ENCODE measurements at places on chromosomes 6 and 20.
A peak's percentile ranks its signal among the peaks of the same experiment; 100 is the strongest.

DNA sequence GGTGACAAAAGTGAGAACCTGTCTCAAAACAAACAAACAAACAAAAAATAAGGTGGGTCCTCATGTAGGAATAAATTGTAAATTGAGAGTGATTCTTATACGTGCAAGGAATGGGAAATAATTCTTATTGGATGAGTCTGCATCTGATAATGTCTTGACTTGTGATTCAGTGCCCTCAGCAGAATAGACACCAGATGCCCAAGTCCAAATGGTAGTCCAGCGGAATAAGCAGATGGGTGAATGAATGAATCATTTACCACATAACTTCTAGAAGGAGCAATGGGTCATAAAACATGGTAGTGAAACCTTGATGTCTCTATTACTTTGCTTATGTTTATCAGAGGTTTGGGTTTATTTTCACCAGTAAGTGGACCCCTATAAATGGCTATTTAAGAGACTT is 747.7 kb downstream of the PHF3 start:
- no peak for DNase-seq

DNA sequence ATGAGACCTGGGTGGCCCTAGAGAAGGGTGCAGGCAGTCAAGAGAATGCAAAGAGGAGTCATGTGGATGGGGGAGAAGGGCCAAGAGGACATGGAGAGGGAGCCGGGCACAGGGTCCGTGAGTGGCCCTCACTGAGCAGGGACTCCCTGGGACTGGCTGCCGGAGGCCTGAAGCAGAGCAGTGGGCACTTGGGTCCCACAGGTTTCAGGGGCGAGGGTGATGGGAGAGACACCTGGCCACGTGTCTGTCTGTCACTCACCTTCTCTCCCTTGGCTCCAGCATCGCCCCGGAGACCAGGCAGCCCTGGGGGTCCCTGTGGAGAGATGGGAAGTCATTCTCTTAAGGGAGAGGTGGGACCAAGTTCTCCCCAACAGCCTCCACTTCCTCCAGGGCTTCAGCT is 25.5 kb downstream of the COL11A2 start:
- no peak for DNase-seq

DNA sequence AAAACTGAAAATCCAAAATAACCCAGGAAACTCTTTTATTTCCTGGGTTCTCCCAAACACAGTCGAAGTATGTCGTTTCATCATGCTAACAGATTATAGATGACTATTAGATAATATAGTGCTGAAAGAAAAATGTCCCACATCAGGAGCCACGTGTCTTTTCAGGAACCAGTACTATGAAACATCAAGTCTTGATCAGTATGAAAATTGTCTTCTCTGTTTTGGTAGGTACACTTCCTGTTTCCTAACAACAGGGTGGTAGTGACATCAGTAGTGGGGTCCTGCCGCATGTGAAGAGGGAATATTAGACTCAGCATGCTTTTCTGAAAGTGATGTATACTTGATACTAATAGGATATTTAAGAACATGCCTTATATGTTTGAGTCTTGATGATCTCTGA is 136.7 kb downstream of the HIVEP1 start:
- DNase-seq, result no peak

- DNase-seq, result no peak
Measured at GRCh38 chr6:153001767-153002612, 519 bp downstream of the MTRF1L start.

DNA sequence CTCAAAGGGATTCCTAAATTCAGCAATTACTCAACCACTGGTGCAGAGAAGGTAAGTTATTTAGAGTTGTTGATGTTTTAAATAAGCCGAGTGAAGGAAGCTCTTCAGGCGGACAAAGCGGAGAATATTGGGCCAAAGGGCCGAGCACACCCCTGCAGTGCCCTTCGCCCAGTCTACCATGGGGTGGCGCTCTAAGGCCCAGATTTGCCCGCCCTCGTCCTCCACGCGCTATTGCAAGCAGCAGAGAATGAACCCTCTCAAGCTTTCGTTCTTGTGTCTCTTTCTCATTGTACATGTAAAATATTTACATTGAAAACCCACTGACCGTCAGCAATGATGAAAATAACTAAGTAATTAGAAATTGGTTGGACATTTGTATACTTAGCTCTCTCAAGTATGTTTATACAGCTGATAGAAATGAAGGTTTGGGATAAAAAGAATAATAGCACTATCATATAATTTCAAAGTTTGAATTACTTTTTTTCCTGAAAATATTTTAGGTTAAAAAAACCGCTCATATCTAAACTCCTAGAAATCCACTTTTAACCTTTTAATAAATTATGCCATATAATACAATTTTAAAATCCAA is 195.0 kb upstream of the CEP162 start:
- no peak for DNase-seq

DNA sequence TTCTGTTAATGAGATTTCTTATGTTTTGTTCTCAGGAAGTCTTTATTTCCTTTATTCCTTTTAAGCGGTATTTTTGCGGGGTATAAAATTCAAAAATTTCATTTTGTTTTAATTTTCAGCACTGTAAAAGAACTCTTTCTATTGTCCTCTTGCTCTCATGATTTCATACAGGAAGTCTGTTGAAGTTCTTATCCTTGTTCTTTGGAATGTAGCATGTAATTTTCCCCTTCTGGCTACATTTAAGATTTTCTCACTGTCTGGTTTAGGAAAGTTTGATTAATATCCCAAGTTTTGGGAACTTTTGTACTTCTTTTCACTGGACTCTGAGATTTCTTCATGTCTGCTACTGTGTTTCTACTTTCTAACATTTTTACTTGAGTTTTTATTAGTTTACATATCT is 581.4 kb upstream of the GJE1 start:
- DNase-seq, result no peak

GRCh38 chr6:111792241-111792640 is 81.0 kb downstream of the FYN start:
- DNase-seq, result no peak

- DNase-seq, result no peak
Measured at GRCh38 chr6:89986650-89987074, 92.4 kb downstream of the GJA10 start.

DNA sequence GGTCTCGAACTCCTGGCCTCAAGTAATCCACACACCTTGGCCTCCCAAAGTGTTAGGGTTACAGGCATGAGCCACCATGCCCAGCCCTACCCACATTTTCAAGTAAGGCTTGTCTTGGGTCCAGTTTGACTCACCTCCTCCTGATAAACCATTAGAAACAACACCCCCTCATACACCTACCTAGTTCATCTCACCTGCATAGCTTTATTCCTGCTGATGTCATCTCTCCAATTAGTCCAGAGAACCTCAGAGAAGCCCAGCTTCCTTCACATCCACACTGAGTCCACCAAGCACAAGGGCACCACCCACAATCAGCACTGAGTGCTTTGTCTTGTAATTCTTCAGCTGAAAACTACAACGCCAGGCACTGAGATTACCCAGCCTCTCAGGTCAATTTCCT is 35.3 kb downstream of the KIF16B start:
- DNase-seq, result no peak

DNA sequence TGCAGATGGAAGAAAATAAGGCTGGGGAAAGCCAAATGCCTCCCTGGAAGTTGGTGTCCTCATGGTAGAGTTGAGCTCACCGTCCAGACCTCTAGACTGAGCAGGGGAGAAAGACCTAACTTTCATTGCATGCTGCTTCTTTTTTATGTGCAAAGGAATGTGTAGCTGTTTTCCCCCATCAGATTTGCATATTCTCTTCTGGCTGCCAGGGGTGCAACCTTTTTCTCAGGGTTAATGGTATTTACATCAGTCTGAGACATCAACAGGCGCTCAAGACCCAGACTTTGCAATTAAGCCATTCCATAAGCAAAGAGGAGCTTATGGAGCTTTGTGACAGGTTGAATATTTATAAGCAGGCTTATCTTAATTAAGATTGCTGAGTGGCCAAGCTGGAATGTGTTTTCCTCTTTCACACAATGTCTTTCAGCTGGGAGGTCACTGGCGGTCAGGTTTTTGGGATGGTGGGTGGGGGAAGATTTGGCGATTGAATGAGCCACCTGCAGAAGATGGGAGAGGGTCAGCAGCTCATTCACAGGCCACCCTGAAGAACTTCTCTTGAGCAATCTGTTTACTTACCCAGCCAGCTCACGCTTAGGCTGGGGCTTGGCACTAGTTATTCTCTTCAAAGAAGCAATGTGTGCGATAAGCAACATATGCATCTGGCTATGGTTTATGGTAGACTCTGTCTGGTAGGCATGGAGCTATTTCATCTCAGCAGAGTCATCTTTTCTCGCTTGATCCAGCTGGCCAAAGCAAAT is 88.6 kb downstream of the SCP2D1 start:
- DNase-seq, result no peak

GRCh38 chr6:1849691-1850090 is 240.0 kb downstream of the FOXC1 start:
- DNase-seq, result no peak

- no peak for DNase-seq
Measured at GRCh38 chr20:11851646-11852045, 66.0 kb upstream of the BTBD3 start.

GRCh38 chr20:17680836-17681725 is 961 bp downstream of the RRBP1 start:
- no peak for DNase-seq

- DNase-seq, result peak; percentile 15
Measured at GRCh38 chr6:112243861-112244827, 10.2 kb downstream of the LAMA4 start.

DNA sequence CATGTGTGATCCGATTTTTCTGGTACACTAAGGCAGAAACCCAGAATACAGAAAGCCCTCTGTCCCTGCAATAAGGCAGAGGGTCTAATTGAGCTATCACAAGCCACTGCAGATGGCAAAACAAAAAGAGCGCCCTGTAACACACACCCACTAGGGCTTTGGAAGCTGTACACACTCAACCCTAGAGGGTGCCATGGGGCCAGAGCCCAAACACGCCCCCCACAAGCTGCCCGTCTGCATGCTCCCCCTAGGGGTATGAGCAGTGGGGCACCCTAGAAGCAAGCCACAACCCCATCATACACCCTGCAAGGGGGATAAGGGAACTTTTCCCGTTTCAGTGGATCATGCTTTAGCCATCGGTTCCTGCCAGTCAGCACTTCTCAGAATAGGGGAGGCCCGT is 62.2 kb upstream of the PDE10A start:
- DNase-seq, result no peak

DNA sequence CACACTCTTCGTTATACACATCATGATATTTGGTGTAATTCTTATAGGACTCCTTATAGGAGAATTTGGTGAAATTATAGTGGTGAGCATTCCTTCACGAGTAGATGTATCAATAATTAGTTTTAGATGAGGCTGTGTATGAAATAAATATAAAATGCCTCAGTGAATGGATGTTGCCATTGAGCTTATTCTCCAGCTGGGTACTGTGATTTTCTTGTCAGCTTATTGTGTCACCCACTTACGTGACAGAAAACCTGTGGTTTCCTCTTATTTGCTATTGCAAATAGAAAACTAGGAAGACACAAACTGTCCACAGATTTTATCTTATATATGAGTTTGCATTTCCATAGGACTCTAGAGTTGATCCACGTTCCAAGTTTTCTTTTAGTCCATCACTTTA is 439.9 kb upstream of the RNF217 start:
- no peak for DNase-seq

GRCh38 chr20:16701296-16701695 is 28.5 kb upstream of the SNRPB2 start:
- no peak for DNase-seq

DNA sequence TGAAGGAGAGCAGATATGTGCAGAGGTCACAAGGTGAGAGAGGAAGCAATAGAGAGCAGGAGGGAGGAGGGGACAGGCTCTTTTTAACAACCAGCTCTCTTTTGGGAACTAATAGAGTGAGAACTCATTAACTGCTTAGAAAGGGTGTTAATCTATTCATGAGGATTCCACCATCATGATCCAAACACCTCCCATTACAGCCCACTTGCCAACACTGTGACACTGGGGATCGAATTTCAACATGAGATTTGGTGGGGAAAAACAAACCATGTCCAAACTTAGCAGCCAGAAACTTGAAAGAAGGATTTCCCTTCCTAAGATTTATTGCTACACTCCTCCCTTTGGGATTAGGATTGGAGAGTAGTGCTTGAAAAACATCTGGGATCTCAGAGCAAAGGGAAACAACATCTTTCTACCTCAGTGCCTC is 135.5 kb upstream of the PLCB4 start:
- no peak for DNase-seq

DNA sequence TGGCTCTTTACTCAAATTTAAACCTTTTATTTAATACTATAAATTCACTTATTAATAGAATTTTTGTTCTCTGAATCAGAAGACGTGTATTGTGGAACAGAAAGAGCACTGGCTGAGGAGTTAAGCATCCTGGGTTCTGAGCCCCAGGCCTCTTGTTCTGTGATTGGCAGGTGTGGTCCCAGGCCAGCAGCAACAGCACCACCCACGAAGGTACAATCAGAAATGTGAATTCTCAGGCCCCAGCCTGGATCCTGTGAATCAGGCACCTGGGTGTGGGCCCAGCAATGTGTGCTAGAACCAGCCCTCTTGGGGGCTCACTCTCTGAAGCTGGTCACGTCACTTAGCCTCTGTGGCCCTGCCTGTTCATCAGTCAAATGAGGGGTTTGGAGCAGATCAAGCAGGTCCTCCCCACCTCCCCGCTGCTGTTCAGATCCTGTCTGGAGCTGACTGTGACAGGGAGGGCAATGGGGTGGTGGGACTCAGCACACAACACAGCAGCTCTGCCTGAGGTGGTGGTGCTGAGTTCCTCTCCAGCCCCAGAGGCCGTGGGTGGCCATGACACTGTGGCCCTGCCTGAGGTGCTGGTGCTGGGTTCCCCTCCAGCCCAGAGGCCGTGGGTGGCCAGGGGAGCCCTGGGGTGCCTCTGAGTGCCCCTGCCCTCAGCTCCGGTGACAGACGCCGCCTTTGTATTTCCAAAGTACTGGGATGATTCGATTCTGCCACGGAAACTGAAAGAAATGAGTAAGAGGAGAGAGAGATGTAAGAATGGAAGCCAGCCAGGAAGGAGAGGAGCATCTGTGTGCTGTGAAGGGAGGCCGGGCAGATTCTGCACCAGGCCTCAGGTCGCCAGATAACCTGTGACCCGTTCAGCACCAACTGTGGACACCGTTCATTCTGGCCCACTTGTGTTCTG is 41.6 kb upstream of the FRMD1 start:
- DNase-seq, result no peak

DNA sequence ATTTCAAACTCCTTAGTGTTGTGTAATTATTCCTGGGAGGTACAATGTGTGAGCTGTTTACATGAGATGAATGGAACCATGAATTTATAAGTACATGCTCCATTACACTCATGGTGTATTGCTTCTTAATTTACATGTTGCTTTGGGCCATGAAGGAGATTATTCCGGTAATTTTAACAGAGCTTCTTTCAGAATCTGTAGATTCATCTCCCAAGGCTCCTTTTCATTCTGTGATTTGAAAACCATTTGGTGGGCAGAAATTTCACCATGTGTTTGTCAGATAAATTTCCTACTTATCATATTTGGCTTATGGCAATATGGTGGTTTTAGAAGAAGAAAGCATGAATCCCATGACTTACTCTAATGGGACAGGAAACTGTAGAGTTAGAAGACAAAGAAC is 421.6 kb upstream of the EYS start:
- DNase-seq, result no peak

- no peak for DNase-seq
Measured at GRCh38 chr6:130417951-130418350, 52.1 kb downstream of the TMEM200A start.

Data from nucleus accumbens (tissue), 56 donors.